ENCODE measurements at places on chromosomes 7 and 10.
A peak's percentile ranks its signal among the peaks of the same experiment; 100 is the strongest.

- no peak for DNase-seq
Observed at GRCh38 chr10:44008270-44008916, 359.7 kb upstream of the ZNF32 start.

GRCh38 chr10:16521311-16522016, at the start of gene C1QL3:
TSS of gene C1QL3 (minus strand) at chr10:16521879. CDS start at chr10:16521065, 814 bp downstream.
- DNase-seq, result no peak

DNA sequence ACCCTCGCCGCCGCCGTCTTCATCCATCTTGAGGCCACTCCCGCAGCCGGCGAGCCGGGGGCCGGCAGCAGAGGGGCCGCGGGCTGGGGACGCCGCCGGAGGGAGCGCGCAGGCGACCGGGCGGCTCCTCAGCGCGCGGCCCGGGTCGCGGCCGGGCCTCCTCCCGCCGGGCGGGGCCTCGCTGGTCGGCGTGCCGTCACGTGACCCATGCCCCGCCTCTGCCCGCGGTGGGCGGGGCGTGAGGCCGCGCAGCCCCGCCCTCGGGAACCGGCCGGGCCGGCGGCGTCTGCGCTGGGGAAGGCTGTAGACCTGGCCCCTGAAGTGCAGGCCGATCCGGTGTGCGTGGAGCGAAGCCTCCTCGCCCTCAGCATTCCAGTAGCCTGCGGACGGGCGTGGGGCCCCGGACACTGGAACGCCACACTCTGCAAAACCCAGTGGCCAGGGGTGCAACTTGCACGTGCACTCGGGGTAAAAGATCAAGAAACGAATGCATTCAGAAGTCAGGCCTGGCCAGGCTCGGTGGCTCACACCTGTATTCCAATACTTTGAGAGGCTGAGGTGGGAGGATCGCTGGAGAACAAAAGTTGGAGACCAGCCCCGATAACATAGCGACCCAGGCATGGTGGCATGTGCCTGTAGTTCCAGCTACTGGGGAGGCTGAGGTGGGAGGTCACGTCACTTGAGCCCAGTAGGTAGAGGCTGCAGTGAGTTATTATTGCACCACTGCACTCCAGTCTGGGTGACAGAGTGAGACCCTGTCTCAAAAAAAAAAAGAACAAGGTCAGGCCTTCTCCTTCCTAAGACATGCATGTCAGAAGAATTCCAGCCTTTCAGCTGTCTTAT, at the start of gene CYTH3:
Gene CYTH3 (minus strand): TSS at position 144 of the 843 bp plus-strand sequence. CDS start 117 bp downstream, at position 27.
- peak; percentile 68 for DNase-seq

- DNase-seq, result no peak
Observed at GRCh38 chr7:108529341-108529740, 3.4 kb upstream of the PNPLA8 start.

- DNase-seq, result peak; percentile 39
Observed at GRCh38 chr10:22022257-22023032, 18.9 kb upstream of the DNAJC1 start.

DNA sequence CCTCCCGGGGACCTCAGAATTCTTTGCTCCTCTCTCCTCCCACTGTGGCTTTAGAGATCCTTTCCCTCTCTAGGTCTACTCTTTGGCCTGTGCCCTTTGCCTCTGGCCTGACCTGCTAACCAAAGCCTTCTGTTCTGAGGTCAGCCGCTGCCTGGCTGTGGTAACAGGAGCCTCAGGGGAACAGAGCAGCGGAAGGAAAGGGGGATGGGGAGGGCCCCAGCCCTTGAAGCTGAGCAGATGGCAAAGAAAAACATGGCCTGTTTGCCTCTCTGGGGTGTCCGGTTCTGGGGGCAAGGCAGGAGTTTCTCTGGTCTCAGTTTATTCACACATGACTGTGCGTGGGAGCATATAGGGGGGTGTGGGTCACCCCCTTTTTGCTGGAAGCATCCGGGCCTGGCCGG, 28.2 kb downstream of the COL26A1 start:
- DNase-seq, result peak; percentile 85

DNA sequence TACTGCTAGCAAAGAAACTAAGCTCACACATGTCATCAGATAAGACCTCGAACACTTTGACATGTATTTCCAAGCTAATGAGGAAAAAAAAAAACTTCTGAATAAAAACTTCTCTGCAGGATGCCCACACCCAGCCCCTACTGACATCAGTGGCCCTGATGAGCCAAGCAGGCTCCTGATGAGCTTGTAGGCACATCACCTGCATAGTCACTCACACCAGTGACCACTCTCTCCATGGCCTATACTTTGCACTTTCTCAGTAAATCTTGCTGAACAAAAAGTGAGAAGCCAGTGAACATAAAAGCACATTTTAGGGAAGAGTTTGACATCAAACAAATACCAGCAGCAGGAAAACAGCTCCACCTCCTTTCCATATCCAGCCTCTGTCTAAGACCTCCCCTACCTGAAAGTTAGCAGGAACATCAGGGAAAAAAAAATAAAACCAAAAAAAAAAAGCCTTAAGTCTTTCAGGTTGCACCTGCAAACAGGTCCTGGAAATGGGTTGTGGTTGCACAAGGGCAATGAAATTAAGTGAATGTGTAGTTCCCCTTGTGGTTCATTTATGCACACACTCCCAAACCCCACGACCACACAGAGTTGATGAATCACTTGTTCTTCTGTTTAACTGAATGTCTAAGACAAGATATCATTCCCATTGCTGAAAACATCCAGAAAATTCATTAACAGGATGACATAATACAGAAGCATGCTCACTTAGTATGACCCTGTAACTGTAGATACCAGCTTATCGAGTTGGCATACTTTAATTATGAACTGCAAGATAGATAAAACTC, 205.2 kb upstream of the PDE1C start:
- DNase-seq, result peak; percentile 87

- peak; percentile 67 for DNase-seq
Observed at GRCh38 chr7:128104108-128104742, 73.0 kb upstream of the LRRC4 start.
